CD8-positive, alpha-beta memory T cell (primary cell): ENCODE measurements at places on chromosomes 13 and 19.

DNA sequence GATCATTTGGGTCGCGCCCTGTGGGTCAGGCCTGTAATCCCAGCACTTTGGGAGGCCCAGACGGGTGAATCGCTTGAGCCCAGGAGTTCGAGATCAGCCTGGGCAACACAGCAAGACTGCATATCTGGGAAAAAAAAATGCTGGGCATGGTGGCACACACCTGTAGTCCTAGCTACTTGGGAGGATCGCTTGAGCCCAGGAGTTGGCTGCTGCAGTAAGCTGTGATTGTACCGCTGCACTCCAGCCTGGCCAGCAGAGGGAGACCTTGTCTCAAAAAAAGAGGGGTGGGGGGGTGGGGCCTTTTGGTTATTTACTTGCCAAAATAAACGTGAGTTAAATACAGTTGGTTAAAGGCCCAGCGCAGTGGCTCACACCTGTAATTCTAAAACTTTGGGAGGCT is 9.8 kb upstream of the ZNF544 start:
- peak; percentile 32 for DNase-seq

- DNase-seq = no peak
Measured at GRCh38 chr19:33171222-33171795, 22.8 kb upstream of the LRP3 start.

- no peak for DNase-seq
Measured at GRCh38 chr19:3547301-3547731, 8.3 kb downstream of the TEKTIP1 start.

GRCh38 chr13:51912091-51912490 is 50.3 kb downstream of the CCDC70 start:
- DNase-seq = no peak

DNA sequence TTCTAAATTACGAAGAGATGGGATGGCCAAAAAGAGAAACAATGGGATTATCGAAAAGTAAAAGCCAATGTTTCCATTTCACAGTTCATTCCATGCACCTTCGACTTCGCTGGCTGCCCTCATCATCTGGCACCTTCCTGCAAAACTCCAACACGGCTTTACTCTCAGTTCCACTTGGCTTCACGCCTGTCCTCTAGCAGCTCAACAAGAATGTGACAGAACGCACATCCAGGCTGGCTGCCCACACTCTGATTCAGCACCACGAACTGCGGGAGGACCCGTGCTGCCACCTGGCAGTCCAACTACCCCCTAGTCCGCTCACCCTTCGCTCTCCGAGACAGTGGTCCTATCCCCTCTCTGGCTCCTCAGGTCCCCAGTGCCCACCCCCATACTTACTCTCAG is 11.7 kb downstream of the ATP7B start:
- no peak for DNase-seq

DNA sequence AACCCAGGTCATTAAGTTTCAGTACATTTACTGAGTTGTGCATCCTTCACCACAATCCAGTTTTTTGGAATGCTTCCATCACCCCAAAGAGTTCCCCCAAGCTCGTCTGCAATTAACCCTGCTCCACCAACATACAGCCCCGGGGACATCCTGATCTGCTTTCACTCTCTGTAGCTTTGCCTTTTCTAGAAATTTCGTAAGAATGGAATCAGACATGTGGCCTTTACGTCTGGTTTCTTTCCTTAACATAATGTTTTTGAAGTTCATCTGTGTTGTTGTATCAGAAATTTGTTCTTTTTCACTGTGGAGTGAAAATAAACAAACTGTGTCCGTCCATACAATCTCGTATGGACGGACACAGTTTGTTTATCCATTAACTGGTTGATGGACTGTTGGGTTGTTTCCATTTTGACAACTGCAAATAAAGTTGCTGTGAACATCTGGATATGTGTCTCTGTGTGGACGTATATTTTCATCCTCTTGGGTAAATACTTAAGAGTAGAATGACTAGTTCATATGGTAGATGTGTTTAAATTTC is 2.9 kb downstream of the KLHL26 start:
- DNase-seq = no peak

DNA sequence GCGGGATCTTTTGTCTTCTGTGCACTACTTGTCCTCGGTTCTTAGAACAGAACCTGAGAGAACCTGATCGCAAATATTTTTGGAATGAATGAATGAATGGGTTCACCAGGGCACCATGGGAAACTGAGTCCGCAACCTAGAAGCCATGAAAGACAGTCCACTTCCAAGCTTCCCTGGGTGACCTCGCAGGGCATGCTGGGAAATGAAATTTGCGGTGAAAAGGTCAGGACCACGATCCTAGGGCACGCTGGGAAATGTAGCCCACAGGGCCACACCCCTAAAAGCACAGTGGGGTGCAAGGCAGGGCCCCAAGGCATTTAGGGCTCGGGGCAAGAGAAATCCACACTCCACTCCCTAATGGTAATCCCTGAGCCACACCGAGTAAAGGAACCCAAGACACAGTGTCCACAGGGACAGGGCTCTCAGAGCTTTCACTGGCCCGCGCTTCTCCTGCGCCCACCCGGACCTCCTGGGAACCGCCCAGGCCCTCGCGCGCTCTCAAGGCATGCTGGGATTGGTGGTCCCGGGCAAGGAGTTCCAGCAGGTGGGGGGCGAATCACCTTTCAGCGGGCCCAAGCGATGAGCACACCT is 1.1 kb upstream of the PPP1R12C start:
- DNase-seq = no peak

DNA sequence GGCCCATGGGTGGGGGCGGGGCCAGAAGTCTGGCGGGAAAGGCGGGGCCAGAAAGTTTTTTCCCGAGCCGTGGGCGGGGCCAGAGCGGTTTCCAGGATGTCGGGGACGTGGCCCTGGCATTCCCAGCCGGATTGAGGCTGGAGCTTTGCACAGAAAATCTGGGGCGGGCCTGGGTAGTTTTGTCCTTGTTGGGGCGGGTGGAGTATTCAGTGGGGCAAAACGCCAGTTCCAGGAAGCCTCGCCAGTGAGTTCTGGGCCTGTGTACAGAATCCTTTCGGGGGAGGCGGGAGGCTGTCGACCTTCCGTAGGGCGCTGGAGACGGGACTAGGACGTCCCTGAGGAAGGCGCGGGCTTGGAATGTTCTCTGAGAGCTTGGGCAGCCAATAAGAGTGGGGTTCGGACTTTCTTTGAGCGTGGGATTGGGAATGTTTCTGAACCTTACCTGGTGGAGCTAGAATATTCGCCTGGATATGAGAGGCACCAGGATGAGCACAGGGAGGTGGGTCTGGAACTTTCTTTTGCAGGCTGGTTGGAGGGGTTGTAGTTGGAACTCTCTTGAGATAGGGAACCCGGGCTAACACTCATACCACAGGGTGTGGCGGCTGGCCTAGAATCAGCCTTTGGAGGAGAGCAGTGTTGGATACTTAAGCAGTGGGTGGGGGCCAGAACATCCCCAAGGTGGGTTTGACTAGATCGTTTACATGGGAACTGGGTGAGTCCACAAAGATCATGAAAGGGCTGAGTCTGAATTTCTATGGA is 1.3 kb downstream of the CCDC9 start:
- DNase-seq = no peak

DNA sequence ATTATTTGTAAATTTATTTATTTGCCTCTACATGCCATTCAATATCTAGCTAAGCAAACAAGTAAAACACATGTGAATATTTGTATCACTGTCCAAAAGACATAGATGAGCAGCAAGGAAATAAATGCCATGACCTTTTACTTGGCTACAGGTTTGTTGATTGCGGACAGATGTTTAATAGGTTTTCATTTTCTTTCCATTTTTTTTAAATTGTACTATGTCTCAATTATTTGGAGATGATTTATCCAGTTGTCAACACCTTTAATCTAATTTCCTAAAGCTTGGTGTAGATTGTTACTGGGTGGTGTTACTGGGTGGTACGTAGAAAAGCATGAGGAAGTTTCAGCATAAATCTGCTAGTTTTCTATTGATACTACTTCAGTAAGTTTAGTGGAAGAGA is 560.6 kb upstream of the SPRY2 start:
- no peak for DNase-seq

GRCh38 chr13:59340581-59340980 is 823.1 kb downstream of the DIAPH3 start:
- DNase-seq = no peak

- no peak for DNase-seq
Measured at GRCh38 chr19:6710273-6711077, 10.0 kb downstream of the C3 start.

DNA sequence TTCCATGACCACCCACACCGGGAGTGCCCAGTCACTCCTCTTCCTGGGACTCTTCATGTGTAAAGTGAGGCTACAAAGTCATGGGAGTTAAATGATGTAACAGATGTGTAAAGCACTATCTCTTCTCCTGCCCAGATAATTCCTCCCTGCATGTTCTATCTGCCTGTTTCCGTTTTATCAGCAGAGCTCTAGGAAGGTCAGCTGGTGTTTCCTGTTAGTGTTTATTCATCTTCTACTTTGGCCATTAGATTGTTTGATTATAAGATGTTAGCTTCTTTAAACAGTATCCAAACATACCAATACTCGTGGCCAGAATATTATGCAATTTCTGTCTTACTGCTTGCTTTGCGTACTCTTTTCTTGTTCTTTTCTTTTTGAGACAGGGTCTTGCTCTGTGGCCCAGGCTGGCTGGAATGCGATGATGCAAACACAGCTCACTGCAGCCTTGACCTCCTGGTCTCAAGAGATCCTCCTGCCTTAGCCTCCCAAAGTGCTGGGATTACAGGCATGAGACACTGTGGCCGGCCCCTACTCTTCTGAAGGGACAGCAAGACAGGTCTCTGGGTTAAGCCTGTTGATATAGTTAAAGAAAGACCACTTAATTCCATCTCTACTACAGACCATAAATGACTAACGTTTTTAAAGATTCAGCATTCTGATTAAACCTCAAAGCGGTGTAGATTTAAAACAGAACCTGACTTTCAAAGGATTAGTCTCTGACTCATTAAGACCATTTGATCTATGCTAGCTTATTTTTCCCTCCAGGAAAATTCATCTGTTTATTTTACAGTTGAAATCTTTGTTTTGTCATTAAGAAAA is 97.4 kb upstream of the AKAP11 start:
- DNase-seq = no peak

DNA sequence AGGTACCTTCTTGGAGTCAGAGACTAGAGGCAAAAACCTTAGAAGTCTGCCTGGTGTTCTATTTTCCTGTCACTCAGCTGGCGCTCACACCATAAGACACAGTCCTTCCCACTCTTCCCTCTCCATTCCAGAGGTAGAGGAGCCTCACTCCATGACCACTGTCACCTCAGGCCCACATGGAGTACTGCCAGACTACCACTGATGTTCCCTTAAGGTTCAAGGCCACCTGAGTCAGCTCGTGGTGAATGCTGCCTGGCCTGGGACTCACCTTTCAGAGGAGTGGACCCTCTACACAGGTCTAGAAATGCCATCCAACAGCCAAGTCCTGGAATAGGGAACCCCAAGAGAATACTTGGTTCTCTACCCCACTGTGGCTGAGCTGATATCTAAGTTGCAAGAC is 29.9 kb downstream of the RGCC start:
- DNase-seq = no peak

DNA sequence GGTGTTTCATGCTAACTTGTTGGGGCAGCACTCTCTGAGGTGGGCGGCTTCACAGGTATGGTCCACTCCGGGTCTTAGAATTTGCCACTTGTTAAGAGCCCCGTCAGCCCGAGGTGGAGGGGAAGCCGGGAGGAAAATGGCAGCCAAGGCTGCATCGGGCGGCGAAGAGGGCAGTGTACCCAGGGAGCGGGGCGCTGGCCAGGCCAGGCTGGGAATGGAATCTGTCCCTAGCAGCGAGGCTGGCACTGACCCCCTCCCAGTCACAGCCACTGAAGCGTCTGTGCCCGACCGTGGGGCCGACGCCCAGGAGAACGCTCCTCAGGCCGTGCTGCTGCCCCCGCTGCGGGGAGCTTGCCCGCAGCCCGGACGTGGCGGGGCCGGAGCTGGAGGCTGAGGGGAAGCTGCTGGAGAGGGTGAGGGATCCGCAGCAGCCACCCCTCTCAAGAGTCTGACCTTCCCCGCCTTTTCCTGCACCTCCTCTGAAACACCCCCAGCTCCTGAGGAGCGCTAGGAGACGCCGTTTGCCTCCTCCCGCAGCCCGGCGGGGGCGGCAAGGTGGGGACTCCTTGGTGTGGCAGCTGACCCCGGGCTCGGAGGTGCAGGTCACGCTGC is 313.8 kb upstream of the SPRY2 start:
- no peak for DNase-seq

GRCh38 chr19:4368128-4368820 is 24.9 kb downstream of the MPND start:
- DNase-seq = no peak

GRCh38 chr19:11227195-11227886 is 12.1 kb upstream of the ANGPTL8 start:
- no peak for DNase-seq

GRCh38 chr19:11843722-11844121 is 4.8 kb upstream of the ZNF439 start:
- DNase-seq = no peak

GRCh38 chr19:18170714-18171255 is 2.8 kb upstream of the IFI30 start:
- no peak for DNase-seq

DNA sequence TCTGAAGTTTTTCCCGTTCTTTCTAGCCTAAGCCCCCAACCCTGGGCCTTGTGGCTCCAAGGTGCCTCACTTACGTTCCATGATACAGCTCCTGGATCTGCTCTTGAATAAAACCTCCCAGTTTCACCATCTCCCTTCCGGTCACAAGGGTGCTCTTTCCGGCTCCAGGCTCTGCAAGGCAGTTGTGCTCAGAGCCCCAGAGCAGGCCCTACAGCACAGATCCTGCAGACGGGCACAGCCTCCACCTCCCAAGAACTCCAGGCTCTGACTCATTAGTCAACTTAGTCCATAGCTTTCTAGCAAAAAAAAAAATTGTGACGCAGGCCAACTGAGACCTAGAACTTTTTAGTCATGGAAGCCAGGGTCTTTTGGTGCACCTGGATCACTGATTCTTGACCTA is 33.9 kb upstream of the SLC7A10 start:
- DNase-seq = no peak

- no peak for DNase-seq
Measured at GRCh38 chr19:1808395-1808731, 3.7 kb downstream of the ATP8B3 start.

- no peak for DNase-seq
Measured at GRCh38 chr19:21947775-21948174, 63.0 kb downstream of the ZNF208 start.

DNA sequence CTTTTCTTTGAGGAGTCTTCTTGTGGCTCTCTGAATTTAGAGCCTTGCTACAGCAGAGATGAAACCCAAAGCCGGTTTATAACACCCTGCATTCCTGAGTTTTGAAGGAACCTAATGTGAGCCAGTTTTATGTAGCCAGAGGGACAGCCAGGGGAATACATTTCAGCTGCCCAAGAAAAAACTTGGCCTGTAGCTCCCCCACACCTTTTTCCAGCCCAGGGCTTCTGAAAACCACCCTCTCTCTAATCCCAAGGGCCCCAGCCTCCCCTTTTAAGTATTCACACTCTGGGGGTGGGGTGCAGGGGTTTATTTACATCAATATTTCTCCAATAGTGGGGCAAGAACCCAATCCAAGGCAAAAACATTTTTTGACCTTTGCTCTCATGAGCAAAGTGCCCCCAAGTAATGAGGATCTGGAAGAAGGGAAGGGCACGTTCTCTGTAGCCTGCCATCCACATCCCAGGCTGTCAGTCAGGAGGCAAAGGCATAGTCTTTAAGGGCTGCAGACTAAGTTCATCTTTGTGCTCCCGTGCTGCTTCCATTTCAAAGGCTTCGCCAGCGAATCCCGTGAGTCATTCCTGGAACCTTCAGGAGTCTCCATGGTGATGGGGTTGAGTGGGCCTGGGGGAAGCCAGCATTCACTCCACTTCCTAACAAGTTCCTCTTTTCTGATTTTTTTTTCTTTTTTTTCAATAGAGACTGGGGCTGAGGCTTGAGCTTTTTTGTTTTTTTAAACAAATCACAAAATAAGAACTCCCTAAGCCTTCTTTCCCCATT is 33.2 kb upstream of the MEDAG start:
- no peak for DNase-seq

GRCh38 chr19:14434543-14435319 is 1.6 kb downstream of the PKN1 start:
- no peak for DNase-seq
